ENCODE measurements at places on chromosomes 4 and X.
A peak's percentile ranks its signal among the peaks of the same experiment; 100 is the strongest.

DNA sequence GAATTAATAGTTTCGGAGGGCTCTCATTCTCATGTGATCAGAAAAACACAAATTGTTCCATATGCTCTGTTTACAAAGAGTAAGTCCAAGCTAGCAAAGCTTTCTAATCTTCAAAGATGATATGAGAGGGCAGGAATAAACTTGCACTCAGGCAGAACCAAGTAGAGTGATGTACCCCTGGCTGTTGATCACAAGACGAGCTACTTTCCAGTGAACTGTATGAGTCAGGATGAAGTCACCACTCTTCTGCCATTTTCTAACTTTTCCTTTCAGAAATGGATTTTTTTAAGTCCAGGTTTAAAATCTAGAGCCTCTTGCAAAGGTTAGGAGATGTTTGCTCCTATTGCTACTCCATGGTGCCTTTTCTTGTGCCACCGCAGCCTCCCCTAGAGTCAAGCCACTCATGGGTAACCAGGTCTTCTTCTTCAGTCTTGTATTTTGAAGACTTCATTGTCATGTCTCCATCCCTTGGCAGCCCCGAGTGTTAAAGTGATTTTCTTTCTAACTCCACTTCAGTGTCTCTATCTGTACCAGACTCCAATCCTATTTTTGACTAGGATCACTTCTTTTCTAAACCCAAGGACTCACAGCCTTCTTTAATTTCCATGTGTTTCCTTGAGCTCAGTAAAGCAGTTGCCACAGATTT, 171.9 kb upstream of the GALNT7 start:
- peak; percentile 51 for DNase-seq

DNA sequence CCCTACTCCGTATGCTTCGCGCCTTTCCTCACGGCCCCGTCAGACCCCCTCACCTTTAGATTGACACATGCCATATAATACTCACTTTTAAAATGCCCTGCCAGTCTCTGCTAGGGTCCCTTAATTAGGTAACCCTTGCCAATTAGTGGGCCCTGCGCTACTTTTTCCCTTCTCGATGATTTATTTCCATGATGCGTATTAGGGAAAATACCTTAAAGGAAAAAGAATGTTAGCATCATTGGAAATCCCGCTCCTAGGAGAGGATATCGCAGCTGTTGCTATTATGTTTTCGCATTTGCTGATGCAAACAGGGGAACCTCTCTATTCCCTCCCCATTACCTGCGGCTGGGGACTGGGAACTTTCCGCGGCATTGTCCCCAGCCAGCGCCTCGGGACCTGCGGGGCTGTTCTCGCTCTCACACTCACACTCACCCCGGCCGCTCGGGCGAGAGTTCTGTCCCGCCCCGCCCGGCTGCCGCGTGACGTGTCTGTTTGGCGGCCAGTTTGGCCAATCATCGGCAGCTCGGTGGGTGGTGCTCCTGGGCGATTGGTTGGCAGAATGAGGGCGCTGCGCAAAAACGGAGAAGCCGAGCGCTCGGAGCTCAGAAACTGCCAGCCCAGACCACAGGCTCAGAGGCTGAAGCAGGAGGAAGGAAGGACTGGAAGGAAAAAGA, at the start of gene PCDH10:
PCDH10 (plus strand) TSS at position 605 of the 674 bp plus-strand sequence. CDS start 847 bp downstream, outside the sequence.
- DNase-seq: peak; percentile 96

DNA sequence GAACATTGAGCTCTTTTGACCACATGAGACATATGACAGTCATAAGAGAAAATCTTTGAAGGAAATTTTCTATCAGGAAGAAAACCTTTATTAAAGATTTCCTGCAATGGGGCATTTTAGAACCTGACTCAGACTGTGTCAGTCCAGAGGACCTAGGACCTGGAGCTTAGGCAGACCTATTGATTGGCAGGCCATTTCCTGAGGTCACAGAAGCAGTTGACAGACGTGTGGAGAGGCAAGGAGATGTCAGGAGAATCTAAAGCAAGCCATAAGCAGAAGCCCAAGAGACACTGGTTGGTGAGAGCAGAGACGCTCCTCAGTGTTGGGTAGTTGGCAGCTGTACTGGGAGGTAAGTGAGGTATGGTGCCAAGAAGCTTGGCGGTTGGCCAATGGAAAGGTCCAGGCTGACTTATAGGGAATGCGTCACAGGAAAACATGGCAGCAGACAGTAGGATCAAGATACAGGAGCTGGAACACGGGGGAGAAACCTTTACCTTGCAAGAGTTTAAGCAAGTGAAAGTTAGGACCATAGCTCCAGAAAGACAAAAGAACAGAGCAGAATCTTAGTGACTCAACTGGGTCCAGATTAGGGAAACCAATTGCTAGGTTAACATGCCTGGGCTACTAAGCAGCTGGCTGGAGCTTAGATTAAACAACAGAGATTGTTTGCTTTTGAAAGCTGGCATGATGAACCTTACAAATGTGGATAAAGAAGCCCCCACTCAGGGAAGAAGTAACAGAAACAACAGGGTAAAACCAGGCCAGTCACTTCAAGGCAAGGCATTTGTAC, 18.6 kb downstream of the PALLD start:
- DNase-seq: no peak

GRCh38 chrX:2511326-2511725, 10.6 kb upstream of the DHRSX start:
- DNase-seq: no peak

- DNase-seq: peak; percentile 44
These were observed 229.1 kb downstream of the VEGFC start for GRCh38 chr4:176563591-176563990.

DNA sequence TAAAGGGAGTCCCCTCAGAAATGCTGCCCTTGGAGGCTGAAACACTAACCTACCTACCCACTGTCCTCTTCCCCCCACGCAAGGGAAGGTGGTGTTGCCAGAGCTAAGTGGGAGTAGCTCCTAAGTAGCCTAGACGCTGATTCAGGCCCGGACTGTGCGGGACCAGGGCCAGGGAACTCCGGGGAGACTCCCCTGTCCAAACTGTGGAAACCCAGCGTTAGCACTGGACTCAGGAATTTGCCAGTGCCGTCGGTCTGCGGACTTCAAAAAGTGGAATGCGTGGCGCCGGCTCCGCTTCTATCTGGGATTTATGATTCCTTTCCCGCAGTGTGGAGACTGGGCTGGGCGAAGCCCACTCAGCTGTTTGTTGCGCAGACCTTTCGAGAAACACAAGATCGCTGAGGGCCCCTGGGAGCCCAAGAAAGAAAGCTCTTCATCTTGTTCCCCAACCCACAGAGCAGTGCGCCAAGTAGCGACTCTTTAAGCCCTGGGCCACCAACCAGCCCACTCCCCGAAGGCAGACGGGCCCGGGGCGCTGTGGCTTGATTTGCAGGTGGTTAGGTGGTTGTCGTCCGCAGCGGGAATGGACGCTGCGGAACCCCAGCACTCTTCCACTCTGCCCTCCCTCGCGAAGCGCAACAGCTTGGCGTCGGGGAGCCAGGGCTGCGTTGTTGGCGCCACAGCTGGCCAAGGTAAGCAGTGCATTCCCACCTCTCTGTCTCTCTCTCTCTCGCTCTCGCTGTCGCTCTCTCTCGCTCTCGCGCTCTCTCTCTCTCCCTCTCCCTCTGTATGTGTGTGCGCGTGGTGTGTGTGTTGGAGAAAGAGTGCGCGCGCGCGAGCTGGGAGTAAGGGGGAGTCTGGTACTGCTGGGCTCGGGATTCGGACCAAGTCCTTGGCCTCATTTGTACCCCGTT, 2.0 kb downstream of the TMEM255A start:
- DNase-seq: peak; percentile 76
